ENCODE measurements at places on chromosomes 5 and 9. TPM values are rescaled to one million over a fixed set of nuclear protein-coding genes. Genes with fewer than 3 reads are reported as not detected.

Gene SH3PXD2B
- 39.8 TPM for total RNA-seq

- no peak for DNase-seq
Measured at GRCh38 chr5:74391410-74391809, 249.1 kb downstream of the ENC1 start.

DNA sequence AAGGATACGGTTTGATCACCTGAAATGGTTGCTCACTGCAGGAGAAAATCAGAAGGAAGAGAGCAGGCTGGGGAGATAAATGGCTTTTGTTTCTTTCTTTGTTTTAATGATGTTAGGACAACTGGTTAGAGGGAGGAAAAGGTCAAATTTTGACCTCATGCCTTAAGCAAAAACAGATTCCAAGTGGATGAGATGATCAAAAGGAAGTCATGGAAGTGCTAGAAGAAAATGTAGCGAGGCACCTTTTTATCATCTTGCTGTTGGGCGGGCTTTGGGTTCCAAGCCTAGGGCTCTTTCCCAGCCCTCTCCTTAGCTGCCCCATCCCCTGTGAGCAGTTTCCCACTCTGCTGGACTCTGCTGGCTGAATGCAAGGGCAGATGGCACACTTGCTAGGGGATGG is 127.9 kb downstream of the ADAMTS2 start:
- DNase-seq = no peak

DNA sequence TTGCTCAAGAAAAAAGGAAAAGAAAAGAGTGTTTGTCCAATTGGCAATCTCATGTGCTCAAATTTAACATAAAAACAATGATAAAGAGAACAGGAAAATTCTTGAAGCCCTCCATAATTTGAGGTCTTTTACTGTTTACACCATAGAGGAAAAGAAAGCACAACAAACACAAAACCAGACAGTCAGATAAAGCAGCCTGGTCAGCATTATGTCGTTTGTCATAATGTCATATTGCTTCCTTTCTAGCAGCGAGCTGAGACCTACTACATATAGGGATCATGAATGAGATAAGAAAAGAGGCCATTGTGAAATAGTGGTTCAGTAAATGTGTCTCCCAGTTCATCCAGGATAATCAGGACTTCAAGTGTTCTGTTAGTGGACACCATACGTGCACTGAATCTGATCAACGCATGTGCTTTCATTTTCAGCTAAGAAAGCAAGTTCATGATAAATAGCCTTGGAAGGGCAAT is 64.7 kb upstream of the SELENOP start:
- no peak for DNase-seq

DNA sequence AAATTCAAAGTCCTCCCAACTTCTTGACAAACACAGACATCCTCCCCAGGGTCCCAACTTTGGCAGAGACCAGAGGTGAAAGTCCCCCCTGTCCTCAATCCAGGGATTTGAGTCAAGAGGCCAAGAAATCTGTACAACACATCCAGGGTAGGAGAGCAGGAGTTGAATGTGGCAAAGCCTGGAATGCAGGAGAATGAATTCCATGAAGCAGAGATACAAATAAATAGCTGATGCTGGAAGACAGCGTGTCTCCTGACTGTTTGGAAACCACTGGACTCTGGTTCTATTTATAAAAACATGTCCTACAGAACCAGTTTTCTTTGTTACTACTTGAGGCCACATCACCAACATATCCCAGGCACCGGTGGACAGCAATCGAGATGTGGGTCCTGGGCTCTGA is 43.7 kb upstream of the SLIT3 start:
- no peak for DNase-seq

- DNase-seq = no peak
Measured at GRCh38 chr9:77710316-77710715, 62.2 kb upstream of the GNA14 start.

GRCh38 chr9:96023486-96023885 is 148.0 kb downstream of the ERCC6L2 start:
- DNase-seq = no peak

DNA sequence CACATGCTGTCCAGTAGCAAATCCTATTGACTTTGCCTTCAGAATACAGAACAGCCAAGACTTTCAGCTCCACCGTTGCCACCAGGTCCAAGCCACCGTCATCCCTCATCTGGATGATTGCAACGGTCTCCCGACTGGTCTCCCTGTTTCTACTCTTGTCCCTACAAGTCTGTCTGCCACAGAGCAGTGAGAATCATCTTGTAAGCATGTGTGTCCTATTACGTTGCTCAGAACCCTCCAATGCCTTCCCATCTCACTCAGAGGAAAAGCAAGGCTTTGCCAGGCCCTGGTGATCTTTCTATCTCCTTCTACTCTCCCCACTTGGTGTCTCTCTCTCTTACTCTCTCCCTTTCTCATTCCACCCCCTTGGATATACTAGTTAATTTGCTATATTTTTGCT is 76.7 kb upstream of the GDNF start:
- DNase-seq = no peak

DNA sequence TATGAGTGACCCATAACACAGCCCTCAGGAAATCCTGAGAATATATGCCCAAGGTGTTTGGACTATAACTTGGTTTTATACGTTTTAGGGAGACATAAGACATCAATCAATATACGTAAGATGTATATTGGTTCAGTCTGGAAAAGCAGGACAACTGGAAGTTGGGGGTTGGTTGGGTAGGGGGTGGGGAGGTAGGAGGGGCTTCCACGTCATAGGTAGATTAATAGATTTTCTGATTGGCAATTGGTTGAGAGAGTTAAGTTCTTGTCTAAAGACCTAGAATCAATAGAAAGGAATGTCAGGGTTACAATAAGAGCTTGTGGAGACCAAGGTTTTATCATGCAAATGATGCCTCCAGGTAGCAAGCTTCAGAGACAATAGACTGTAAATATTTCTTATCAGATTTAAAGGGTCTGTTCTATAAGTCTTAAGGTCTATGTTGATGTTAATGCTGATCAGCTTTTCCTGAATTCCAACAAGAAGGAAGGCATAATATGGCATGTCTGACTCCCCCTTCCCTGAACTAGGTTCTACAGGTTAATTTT is 2267.7 kb upstream of the ACO1 start:
- DNase-seq = no peak

GRCh38 chr9:91483189-91483691 is 59.6 kb upstream of the NFIL3 start:
- no peak for DNase-seq

DNA sequence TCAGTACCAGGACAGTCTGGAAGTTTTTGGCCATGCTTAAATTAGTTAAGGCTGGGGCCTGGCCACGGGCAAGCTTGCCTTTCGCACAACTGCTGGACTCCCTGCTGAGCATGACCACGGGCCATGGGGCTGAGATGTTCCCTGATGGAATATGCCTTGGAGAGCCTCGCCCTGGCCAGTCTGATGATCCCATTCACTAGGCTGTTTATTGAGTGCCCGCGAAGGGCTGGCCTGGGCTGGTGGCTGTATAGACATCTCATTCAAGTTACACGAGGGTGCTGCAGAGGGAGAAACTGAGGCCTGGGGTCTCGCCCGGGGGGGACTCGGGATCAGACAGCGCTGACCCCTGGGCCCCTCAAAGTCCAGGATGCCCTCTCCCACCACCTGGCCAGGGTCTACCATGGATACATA is 7.8 kb upstream of the RXRA start:
- DNase-seq = no peak

- DNase-seq = peak; percentile 49
Measured at GRCh38 chr5:83306572-83307241, 164.8 kb upstream of the VCAN start.

Gene SHOC1
- 0.16 TPM for total RNA-seq

Gene AHRR
- 7.4 TPM for total RNA-seq

GRCh38 chr5:175706499-175706898 is 48.6 kb downstream of the HRH2 start:
- DNase-seq = peak; percentile 29

GRCh38 chr5:54471398-54471797 is 15.9 kb downstream of the HSPB3 start:
- DNase-seq = no peak

DNA sequence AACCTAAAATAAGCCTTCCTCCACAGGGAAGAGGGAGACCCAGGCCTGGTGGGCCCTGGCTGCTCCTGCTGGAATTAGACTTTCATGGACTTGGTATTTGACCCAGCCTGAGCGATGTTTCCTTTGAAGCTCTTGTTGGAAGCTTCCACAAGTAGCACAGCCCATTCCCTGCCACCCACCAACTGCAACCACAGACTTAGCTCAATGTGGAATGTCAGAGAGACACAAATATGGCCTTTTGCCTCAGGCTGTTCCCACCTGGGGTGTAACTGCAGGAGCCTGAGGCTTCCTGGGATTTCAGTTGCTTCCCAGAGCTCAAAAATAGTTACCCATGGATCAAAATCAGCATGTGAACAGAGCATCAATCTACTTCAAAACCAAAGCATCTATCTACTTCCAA is 70.3 kb upstream of the LHFPL2 start:
- no peak for DNase-seq

Gene MLANA
- not detected for total RNA-seq

All from ureter (tissue), 1 donor.